Activated T-helper 1 cell treated with anti-CD3 and anti-CD28 coated beads, Interleukin-12 subunit alpha, Interleukin-12 subunit beta, Interleukin-2, Interleukin-4 antibody, amounts not matched to agents 30 ng/mL and 10 ng/mL and 1 ng/mL, durations not matched to agents 14 hours and 24 hours and 36 hours (primary cell): ENCODE measurements at places on chromosomes 11 and 22. TPM values are rescaled to one million over a fixed set of nuclear protein-coding genes. Genes with fewer than 3 reads are reported as not detected.

DNA sequence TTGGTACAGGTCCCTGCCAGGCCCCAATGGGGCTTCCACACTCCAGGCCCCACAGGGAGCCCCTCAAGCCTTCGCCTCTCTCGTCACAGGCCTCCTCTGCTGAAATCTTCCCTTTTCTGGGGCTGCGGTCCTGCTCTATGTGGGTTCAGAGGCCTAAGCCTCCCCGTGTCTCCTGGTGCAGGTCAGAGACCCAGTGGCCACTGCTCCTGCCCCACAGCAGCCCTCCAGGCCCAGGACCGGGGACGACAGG lies 5.9 kb upstream of the IFITM3 start:
- no peak for DNase-seq
- H3K36me3 ChIP-seq: no peaks in the 10 kb centered on the region
- peak overlapping the region; percentile 89 for H3K27ac ChIP-seq
- H3K27me3 ChIP-seq: no peaks in the 10 kb centered on the region
- peaks cover 45% of the 10 kb centered on the region for H3K4me1 ChIP-seq

The CCDC188 gene
- 0.26 TPM in 1 of 2 replicates, not detected in the other for total RNA-seq

GRCh38 chr11:76148941-76149613 lies 57.2 kb downstream of the WNT11 start:
- peaks cover 3% of the 10 kb centered on the region for H3K27me3 ChIP-seq
- H3K36me3 ChIP-seq: no peaks in the 10 kb centered on the region
- H3K4me1 ChIP-seq: peaks cover 22% of the 10 kb centered on the region
- DNase-seq: no peak
- H3K27ac ChIP-seq: no peak overlapping the region
- no peak overlapping the region for H3K4me3 ChIP-seq

DNA sequence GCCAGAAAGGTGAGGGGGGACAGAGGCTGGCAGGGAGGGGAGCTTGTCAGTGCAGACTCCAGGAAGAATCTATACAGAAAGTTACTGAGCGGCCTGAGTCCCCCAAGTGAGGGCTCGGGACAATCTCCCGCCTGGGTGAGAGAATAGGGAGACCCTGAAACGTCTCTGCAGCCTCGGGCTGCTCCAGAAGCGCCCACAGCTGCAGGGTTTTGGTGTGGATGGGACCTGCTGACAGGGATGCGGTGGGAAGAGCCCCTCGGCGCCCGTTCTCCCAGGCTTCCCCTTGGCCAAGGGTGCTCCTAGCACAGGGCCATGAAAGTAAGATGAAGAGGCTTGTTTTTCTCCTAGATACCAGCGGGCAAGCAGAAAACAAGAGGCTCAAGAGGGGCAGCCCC lies 743 bp upstream of the RCE1 start:
- H3K27ac ChIP-seq: peak overlapping the region; percentile 79
- peaks cover 32% of the 10 kb centered on the region for H3K4me1 ChIP-seq
- H3K36me3 ChIP-seq: peaks cover 21% of the 10 kb centered on the region
- H3K4me3 ChIP-seq: peak overlapping the region; percentile 87
- no peak for DNase-seq

DNA sequence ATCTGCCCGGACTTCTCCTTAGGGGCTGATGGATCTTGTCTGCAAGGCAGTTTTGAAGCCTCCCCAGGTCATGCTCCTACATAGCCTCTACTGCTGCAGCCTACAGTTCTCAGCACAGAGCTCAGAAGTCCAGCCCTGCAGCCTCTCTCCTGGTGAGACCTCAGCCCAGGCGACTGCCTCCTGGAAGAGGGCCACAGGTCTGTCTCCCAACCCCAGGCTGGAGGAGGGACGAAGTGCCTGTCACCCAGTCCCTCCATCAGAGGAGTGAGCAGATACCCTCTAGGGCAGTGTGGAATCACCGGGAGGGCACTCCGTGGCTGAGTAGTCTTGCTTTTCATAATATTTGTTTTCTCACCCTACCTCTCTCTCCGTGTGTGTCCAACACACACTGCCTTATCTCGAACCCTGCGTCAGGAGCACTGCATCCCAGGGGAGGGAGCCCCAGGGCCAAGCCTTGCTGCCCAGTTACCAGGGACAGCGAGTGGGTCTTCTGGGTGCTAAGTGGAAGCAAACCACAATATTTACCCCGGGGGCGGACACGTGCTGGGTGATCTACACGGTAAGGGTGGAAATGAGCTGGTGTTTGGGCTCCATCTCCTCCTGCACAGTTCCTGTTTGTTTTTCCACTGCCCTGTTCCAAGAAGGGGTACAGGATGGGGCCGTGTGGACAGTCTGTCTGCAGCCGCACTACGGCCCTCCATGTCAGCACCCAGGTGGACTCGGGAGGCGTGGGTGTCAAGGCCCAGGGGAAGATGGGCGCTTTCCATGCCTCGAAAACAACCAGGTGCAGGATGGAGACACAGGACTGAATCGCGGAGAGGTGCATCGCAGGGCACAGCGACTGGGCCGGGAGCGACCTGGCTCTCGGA lies 133.7 kb upstream of the HSD17B12 start:
- H3K27ac ChIP-seq: no peak overlapping the region
- no peak overlapping the region for H3K4me3 ChIP-seq
- H3K36me3 ChIP-seq: no peaks in the 10 kb centered on the region
- no peak for DNase-seq
- H3K4me1 ChIP-seq: no peaks in the 10 kb centered on the region

The VSTM5 gene
- total RNA-seq: not detected in 2 replicates

The CTSW gene
- 5.7 and 7.4 TPM in 2 replicates for total RNA-seq

GRCh38 chr22:45224331-45224730 lies 16.4 kb downstream of the KIAA0930 start:
- H3K4me1 ChIP-seq: peaks cover 5% of the 10 kb centered on the region
- no peak for DNase-seq
- no peaks in the 10 kb centered on the region for H3K27me3 ChIP-seq
- H3K36me3 ChIP-seq: no peaks in the 10 kb centered on the region
- peak overlapping the region; percentile 65 for H3K27ac ChIP-seq

- no peak overlapping the region for H3K27ac ChIP-seq
- H3K4me3 ChIP-seq: no peak overlapping the region
- H3K27me3 ChIP-seq: peaks cover 2% of the 10 kb centered on the region
- H3K36me3 ChIP-seq: peaks cover 2% of the 10 kb centered on the region
Observed at GRCh38 chr22:24200619-24201212, 19.4 kb downstream of the SUSD2 start.

GRCh38 chr11:114136686-114137640 lies 77.5 kb downstream of the ZBTB16 start:
- H3K4me1 ChIP-seq: peaks cover 13% of the 10 kb centered on the region
- H3K27ac ChIP-seq: no peak overlapping the region
- H3K36me3 ChIP-seq: no peaks in the 10 kb centered on the region
- peaks cover 9% of the 10 kb centered on the region for H3K27me3 ChIP-seq

DNA sequence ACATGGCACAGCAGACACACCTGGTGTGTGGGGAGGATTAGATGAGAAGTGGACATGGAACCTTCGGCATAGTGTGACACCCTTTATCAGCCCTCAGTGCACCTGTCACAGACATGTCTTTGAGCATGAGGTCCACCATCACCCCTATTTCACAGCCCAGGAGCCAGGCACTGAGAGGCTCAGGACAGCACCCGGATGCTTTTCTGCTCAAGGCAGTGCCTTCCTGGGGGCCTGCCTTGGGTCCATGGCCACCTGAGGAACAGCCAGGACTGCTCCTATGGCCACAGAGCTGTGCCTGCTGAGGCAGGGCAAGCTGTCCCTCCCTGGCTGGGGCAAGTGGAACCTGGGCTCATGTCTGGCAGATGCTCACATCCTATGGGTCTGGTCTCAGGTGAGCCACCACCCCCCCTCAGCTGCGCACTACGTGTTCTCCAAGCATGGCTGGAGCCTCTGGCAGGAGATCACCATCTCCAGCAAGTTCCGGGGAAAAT lies 75.8 kb downstream of the MORC2 start:
- H3K4me3 ChIP-seq: no peak overlapping the region
- H3K4me1 ChIP-seq: peaks cover 8% of the 10 kb centered on the region
- no peak for DNase-seq

GRCh38 chr22:36548606-36549005 lies 19.6 kb upstream of the EIF3D start:
- no peak for DNase-seq
- H3K36me3 ChIP-seq: no peaks in the 10 kb centered on the region
- peaks cover 16% of the 10 kb centered on the region for H3K4me1 ChIP-seq
- H3K27me3 ChIP-seq: peaks cover 13% of the 10 kb centered on the region
- H3K27ac ChIP-seq: peak overlapping the region; percentile 32

DNA sequence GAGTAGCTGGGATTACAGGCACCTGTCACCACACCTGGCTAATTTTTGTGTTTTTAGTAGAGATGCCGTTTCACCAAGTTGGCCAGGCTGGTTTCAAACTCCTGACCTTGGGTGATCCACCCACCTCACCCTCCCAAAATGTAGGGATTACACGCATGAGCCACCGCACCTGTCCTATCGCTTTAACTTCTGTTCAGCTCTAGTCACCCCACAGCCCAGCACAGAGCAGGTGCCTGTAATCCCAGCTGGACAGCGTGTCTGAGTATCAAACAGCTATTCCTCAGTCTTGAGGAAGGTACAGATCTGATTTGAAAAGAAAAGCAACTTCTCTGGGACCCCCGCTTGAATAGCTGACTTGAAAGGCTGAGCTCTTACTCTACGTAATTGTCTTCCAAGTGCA lies 149.1 kb downstream of the CTTN start:
- no peaks in the 10 kb centered on the region for H3K4me1 ChIP-seq
- H3K36me3 ChIP-seq: no peaks in the 10 kb centered on the region
- DNase-seq: no peak
- H3K27ac ChIP-seq: no peak overlapping the region
- no peak overlapping the region for H3K4me3 ChIP-seq

DNA sequence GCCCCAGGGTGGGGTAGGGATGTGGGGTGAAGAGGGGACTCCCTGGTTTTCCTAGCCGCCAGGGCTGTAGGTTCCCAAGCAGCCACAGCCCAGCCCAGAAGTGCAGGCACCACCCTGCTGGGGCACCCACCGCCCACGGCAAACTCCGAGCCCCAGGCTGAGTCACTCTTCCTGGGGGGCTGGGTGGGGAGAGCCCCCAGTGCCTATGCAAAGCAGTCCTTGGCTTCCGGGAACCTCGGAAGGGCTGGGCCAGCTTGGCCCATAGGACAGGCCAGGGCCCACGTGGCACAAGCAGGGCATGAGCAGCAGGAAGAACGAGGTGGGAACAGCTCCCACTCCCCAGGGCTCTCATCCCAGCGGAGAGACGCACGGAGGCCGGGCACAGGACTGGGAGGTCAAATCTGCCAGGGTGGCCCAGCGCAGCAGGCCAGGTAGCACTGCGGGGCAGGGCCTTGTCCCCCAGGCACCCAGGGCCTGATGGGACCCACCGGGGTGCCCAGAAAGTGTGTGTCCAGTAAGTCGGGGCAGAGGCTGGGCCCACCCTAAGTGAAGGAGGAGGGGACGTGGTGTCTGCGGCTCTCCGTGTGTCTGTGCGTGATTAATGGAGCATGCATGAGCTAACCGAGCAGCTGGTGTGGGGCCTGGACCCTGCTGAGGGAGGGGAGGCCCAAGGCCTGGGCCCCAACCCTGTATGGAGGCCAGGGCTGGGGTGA lies 4.6 kb upstream of the IL17REL start:
- peaks cover 9% of the 10 kb centered on the region for H3K4me1 ChIP-seq
- no peak for DNase-seq
- peaks cover 2% of the 10 kb centered on the region for H3K27me3 ChIP-seq
- peak overlapping the region; percentile 45 for H3K27ac ChIP-seq

The CLTCL1 gene
- total RNA-seq: 0.64 and 0.73 TPM in 2 replicates

DNA sequence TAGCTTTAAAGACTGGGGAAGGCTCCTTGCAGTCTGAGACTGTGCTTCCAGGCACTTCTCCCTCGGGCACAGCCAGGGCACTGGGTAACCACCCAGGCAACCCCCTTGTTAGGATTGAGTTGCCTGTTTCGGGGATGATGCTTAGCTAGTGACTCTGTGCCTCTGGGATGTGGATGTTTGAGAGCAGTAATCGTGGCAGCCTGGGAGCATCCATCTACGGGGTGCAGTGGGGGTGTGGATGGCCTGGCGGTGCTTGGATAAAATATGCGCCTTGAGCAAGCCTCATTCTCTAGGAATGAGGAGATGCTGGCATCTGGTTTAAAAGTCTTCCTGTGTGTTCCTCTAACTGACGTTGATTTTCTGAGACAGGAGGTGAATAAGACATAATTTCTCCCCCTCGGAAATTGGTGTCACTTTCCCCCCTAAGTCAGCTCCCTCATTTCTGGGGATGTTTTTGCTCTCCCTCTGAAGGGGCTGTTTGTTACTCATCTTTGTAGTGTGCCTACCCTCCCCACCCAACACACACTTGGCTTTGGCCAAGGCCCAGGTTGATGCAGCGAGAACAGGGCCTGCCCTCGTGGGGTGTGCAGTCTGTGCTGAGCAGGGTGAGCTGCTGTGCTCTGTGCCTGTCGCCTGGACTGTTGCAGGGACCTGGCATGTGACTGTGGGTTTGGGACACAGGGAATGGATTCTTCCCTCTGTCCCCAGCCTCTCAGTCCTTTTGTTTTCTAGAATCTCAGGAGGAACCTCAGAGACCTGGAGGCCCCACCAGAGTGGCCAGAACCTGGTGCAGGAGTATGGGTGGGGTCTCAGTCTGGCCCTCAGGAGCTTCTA lies 2.0 kb downstream of the GNAZ start:
- no peaks in the 10 kb centered on the region for H3K36me3 ChIP-seq
- H3K4me1 ChIP-seq: no peaks in the 10 kb centered on the region
- DNase-seq: no peak
- peaks cover 36% of the 10 kb centered on the region for H3K27me3 ChIP-seq

GRCh38 chr11:115247953-115248352 lies 256.3 kb downstream of the CADM1 start:
- H3K4me1 ChIP-seq: no peaks in the 10 kb centered on the region
- no peak overlapping the region for H3K27ac ChIP-seq
- H3K36me3 ChIP-seq: no peaks in the 10 kb centered on the region

GRCh38 chr11:96875712-96876111 lies 485.9 kb downstream of the JRKL start:
- H3K27me3 ChIP-seq: no peaks in the 10 kb centered on the region
- no peak for DNase-seq
- no peaks in the 10 kb centered on the region for H3K4me1 ChIP-seq
- no peak overlapping the region for H3K4me3 ChIP-seq
- no peaks in the 10 kb centered on the region for H3K36me3 ChIP-seq
- H3K27ac ChIP-seq: no peak overlapping the region

GRCh38 chr11:27949951-27950738 lies 157.8 kb downstream of the KIF18A start:
- H3K27me3 ChIP-seq: no peaks in the 10 kb centered on the region
- DNase-seq: no peak
- H3K36me3 ChIP-seq: no peaks in the 10 kb centered on the region
- no peak overlapping the region for H3K4me3 ChIP-seq

The CARD16 gene
- total RNA-seq: 9.5 and 10.5 TPM in 2 replicates

DNA sequence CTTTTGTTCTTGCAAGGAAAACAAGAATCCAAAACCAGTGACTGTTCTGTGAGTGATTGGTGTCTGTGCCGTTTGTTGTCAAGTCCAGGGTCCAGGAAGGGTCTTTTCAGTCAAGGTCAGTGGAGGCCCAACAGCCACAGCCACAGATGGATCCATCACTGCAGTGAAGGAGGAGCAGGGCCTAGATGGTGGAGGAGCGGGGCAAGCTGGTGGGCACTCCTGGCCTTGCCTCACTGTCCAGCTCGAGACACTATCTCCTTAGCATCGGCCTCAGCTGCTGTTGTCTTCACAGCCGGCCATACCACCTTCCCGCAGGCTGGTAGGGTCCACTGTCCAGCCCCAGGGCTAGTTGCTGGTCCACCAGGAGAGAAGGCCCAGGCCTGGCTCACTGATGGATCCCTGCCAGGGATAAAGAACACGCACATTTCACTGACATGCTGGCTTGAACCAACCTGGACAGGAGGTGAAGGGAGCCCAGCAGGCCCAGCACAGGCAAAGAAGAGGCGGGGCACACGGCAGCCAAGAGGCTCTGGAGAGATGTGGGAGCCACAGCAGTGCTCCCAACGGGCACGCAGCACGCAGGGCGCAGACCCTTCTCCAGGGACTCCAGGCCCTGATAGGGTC lies 15.2 kb downstream of the POLR3H start:
- no peaks in the 10 kb centered on the region for H3K27me3 ChIP-seq
- no peak overlapping the region for H3K4me3 ChIP-seq
- peaks cover 11% of the 10 kb centered on the region for H3K4me1 ChIP-seq

The CASP5 gene
- not detected in 2 replicates for total RNA-seq

The CRYAB gene
- total RNA-seq: not detected in 2 replicates
